ENCODE measurements at places on chromosomes 6 and 20.
A peak's percentile ranks its signal among the peaks of the same experiment; 100 is the strongest.

DNA sequence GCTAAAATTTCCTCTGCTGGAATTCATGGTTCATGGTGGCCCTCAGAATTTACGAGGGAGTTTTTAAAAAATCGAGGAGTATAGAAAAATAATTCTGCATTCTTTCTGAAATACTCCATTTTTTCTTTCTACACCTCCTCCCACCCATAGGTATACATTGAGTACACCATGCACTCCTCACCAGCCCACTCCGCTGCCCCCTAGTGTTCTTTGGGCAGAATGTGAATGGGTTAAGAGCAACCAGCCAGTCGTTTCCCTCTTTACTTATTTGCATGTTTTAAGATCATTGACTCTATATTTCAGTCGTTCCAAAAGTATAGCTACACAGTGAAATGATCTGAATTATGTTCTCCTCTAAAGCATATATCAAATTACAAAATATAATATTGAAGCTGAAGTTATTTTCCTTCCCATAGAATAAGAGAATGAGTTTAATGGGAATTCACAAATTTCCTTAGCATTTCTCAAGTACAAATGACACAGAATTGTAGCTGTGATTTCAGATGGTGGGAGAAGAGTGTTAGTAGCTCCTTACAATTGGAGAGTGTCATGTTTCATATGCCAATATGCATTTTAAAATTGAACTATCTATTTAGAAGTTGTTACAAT is 977.7 kb upstream of the SLC35B3 start:
- DNase-seq, result peak; percentile 17

- DNase-seq, result no peak
Measured at GRCh38 chr20:35714127-35714526, 14.9 kb downstream of the ROMO1 start.

GRCh38 chr6:162640756-162641155 is 86.8 kb downstream of the PRKN start:
- no peak for DNase-seq

DNA sequence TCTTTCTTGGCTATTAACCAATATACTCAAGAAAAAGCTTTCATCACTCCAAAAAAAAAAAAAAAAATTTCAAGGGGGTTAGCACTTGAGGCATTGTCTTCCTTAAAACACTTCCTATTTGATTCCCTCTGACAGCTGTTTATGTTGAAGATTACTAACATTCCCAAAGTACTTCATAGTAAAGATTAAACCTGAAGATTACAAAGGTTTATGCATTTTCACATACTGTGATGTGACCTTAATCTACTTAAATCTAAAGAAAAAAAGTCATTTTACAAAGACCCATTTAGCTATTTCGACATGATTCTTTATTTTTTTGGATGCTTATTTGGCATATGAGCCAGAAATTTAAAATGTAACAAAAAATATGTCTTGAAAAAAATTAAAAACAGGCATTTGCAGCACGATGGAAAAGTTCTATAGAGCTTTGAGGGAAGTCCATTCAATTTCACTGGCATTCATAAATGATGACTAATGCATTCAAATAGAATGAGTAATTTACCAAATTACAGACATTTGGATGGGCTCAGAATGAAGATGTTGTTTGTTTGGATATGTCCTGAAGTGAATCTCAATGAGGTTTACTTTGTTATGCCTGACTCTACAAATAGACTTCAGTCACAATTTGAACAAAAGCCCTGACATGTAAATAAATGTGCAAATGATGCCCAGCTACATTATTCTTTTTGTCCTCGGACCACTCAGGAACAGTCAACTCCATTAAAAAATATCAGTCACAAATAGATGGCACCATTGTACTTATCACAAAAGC is 674.6 kb upstream of the MARCKS start:
- no peak for DNase-seq

DNA sequence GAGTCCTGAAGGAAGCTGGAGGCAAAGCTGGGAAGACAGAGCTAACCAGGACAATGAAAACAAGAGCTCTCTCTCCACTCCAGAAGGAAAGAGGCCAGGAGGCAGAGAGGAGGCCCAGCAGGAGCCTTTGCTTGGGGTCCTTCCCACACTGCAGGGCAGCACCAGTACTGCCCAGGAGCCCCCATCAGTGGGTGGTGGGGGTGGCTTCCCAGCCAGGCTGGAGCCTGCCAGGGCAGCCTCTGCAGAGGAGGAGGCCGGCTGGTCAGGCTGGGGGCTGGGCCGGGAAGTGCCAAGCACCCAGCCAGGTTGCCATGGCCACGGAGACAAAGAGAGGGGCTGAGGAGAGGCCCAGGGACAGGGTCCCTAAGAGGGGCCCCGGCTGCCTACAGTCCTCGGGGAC is 33.4 kb downstream of the PREX1 start:
- no peak for DNase-seq

Data from K562 (cell line).